Stimulated activated CD4-positive, alpha-beta T cell treated with anti-CD3 and anti-CD28 coated beads, TNF-alpha, amount 100 ng/mL, for 24 hours (primary cell): ENCODE measurements at places on chromosomes 7 and 10.
A peak's percentile ranks its signal among the peaks of the same experiment; 100 is the strongest.

DNA sequence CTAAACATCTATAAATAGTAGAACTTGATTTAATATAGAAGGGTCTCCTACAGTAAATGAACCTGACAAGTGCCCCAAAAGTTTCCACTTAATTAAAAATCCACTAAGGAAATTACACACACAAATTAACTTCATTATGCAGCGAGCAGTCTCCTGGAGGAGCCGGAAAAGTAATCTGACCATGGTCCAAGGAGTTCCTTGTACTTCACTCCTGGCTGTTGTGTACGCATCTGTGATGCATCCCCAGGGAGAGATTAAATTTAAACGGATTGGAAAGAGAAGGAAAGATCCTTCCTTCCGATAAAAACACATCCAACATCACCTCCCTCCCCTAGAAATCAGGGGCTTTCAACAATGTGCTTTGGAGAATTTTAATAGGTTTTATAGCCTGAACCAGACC is 85.5 kb downstream of the PARD3 start:
- DNase-seq, result no peak

- DNase-seq, result no peak
Observed at GRCh38 chr7:36865019-36865418, 140.7 kb upstream of the AOAH start.

DNA sequence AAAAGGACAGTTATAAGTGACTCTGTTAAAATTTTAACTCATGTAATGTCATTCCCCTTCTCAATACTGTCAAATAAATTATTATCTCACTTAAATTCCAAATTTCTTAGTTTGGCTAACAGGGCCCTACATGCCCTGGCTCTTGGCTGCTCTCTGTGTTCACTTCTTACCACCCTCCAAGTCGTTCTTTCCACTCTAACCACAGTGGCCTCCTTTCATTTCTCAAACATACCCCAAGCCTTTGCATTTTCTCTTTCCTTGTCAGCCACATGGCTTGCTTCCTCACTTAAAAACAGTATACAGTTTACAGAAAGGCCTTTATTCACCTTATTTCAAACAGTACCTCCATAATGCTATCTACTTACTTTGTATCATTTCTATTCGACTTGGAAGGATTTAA is 737.1 kb upstream of the ZWINT start:
- DNase-seq, result no peak

GRCh38 chr10:32893916-32894664 is 63.9 kb downstream of the ITGB1 start:
- DNase-seq, result no peak

- DNase-seq, result no peak
Observed at GRCh38 chr10:18880530-18880929, 168.1 kb upstream of the MALRD1 start.

- no peak for DNase-seq
Observed at GRCh38 chr10:5976512-5977470, 552 bp downstream of the IL15RA start.

DNA sequence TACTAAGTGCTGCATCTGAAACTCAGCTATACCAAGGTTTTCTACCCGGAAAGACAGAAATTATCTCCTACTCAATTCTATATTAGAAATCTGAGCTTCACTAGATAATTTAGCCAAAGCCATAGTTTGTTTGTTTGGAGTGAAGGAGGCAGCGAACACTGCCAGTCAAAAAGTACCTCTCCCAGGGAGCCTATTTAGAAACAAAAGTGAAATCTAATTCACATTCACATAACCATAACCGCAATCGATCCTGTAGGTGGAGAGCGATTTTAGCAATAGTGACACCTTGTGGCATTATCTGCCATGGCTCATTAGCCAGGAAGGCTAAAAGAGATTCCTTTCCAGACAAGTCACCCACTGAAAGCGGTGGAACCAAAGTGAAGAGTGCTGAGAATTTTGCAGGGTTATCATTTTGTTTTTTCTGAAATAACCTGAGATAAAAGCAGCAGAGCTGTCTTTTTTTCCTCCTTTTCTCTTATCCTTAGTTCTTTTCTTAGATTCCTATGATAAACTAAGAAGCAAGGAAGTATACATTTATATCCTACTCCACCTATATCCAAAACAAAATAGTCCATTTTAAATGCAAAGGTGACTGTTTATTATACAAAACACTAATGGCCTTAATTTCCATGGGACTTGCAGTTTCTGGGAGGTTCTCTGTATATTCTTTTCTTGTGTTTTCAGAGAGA is 83.7 kb upstream of the BET1 start:
- peak; percentile 17 for DNase-seq

DNA sequence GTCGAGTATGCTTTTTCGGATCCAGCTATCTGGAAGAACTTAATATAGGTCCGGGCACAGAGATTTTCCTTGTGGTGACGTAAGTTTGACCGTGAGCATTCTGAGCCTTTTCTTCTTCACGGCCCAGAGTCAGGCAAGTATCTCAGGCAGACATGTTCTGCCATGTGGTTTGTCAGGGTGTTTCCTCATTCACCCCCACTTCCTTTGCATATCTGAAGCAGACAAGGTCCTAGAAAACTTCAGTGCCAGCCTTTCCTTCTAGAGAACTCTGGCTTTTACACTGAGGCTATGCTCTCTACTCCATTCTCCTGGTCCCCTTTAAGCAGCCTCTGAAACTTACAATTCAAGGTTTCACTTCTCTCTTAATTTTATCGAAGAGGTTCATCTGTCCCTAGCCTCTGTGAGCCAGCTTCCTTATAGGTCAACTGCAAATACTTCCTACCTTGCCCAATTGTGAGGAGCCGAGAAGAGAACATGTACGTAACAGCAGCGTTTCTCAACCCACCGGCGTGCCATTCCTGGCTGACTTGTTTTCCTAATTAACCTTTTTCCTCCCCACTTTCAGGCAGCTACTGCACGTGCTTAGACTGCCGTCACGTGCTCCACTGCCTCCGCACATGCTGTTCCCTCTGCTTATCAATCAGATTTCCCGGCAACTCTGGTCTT is 47.3 kb downstream of the CDCA7L start:
- DNase-seq, result no peak

DNA sequence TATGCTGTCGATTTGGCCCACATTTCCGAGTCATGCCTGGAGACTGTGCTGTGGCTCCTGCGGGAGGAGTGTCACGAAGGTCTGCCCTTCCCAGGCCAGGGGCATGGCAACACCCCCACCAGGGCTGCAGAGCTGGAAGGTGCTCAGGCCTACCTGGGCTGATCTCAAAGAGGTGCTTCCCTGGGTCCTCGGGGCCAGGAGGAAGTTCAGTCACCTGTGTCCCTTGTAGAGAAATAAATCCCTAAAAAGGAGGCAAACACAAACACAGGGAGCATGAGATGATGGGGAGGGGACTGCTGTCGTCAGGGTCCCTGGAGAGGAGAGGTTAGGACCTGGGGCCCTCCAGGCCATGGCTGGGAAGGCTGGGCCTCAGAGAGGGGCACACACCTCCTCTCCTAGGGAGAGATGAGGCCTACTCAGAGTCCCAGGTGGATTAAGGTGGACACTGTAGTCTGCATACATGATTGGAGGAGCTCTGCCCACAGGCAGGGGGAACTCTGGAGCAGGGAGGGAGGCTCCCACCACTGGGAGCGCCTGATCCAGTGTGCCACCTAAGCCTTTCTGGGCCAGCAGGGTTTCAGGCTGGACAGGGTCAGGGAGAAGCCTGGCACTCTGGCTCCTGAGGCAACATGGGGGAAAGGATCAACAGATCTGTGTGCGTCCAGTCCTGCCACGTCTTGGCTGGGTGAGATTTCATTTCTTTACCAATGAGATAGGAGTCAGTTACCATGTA is 49.4 kb downstream of the ARHGAP22 start:
- DNase-seq, result no peak

DNA sequence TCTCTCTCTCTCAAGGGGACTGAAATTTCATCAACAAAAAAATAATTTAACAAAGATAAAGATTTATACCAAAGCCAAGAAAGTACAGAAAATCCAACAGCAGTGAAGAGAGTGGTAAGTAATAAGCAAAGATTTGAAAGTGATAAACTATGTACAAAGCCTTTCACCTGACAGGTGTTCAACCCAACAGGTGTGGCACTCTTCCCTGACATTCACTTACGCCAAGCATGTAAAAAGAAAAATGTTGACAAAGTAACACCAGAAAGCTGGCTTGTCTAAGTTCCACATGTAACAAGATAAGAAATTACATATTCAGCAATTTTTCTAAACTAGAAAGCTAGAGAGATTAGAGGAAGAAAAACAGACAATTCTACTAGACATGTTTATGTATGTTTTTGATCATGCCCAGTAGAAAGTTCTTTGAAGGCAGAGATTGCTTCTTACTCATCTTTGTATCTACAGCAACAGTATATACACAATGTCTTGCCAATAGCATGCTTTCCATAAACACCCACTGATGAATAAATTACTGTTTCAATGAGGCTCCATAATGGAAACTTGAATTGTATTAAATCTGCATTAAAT is 468.5 kb downstream of the PARD3 start:
- no peak for DNase-seq

DNA sequence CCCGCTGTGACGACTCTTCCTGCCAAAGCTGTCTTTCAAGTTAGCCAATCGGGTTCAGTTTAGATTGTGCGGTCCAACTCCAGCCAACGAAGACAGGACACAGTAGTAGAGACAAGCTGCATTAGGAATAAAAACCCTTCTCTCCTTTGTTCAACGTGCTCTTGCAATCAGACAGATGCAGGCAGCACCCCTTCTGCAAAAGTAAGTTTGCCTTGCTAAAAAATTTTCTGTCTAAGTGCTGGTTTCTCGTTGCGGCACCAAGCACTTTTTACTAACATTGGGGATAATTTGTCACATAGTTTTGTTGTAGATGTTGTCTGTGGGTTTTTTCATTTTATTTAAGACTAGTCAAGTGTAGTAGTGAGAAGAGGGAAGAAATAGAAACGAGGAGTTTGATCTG is 58.1 kb downstream of the MINPP1 start:
- no peak for DNase-seq

DNA sequence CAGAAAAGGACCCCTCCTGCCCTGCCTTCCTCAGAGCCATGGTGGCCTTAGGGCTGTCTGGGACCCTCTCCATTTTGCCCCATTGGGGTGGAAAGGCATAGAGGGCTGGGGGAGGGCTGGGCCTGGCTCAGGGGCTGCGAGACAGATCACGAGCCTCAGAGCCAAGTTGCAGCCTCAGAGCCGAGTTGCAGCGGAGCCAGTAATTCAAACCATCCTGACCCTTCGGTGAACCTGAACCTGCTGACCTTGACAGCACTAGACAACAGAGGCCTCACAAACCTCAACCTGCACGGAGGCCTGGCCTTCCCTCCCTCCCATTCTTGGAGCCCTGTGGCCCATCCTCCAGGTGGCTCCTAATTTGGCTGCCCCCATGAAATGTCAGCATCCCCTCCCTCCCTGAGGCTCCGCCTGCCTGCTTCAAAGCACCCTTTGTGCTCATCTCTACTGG is 45.4 kb downstream of the PAX2 start:
- DNase-seq, result no peak

DNA sequence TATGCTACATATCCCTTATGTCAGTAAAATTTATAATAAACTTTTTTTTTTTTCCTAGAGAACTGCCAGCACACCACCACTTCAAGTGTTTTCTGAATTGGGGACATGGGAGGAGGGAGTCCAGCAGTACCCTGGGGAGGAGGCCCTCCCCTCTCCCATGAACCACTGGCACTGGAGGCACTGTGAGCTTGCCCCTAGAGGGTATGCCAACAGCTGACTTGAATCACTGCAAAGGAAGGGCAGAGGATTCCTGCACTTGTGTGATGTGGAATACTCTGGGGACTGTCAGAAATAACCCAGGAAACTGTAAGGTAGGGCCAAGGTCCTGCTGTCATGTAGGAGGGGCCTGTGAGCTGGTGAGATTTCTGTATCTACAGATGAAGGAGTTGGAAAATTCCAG is 8.5 kb upstream of the ARMS2 start:
- no peak for DNase-seq

DNA sequence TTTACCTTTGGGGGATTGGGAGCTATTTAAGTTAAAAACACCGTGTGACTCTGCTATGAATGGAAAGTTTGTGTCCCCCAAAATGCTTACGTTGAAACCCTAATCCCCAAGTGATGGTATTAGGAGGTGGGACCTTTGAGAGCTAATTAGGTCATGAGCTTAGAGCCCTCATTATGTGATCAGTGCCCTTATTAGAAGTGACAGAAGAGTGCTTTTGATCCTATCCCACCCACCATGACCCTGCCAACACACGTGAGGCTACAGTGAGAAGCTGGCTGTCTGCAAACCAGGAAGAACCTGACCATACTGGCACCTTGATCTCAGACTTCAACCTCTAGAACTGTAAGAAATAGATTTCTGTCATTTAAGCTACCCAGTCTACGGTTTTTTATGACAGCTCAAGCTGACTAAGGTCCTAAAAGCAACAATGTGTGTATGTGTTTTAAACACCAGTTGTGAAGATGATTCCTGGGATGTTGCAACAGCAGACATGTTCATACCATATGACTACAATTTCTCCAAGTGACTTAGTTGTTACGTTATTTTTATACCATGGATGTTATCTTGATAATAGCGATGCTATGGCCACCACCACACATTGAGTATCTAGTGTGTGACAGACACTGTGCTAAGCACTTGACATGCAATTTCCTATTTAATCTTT is 124.4 kb downstream of the PIP4K2A start:
- no peak for DNase-seq

DNA sequence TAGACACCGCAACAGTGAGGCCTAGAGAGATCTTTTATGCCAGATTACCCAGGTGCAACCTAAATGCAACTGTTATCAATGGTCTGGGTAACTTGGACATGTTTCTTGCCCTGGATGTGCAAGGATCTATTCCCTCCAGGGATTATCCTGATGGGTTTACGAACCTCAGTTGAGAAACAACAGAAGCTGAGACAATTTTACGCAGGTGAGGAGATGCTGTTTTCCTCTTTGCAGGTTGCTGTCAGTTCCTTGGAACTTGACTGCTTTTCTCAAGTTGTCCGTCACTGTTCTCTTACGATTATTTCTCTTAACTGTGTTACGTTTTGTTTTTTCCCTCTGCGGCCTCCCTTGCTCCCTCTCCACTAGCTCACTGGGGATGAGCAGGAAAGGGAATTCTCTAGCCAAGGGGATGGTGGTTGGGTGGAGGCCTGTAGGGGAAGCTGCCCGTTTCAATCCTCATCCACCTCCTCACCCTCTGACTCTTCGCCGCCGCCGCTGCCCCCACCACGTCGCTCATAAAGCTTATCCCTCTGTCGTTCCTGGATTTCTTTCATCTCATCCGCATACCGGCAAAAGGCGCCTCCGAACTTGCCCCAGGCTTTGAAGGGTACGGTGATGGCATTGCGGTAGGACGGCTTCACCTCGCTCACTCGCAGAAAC is 1.2 kb downstream of the PURB start:
- DNase-seq, result no peak

DNA sequence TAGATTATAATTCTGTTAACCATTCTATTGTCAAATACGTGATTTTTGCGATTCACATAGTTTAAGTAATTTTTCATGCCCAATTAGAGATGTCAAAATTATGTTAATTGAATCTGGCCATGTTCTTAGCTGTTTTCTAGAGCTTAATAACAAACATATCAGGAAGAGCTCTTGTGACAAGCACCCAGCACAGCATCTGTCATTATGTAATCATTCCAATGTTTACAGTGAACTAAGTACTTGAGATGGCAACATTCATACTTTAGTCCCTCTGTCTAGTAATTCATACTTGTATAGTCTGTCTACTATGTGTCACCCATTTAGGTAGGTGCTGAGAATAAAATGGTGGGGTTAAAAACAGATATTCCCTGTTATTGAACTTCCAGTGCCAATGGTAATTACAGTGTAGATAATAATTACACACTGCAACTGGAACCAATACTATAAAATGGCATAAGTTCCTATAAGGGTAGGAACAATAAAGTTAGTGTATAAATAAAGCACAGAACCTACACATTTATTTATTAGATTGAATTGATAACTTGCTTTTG is 55.2 kb downstream of the ZEB1 start:
- DNase-seq, result no peak

GRCh38 chr10:77833792-77834191 is 92.8 kb downstream of the DLG5 start:
- no peak for DNase-seq
